ENCODE measurements at places on chromosomes 5 and 9.

DNA sequence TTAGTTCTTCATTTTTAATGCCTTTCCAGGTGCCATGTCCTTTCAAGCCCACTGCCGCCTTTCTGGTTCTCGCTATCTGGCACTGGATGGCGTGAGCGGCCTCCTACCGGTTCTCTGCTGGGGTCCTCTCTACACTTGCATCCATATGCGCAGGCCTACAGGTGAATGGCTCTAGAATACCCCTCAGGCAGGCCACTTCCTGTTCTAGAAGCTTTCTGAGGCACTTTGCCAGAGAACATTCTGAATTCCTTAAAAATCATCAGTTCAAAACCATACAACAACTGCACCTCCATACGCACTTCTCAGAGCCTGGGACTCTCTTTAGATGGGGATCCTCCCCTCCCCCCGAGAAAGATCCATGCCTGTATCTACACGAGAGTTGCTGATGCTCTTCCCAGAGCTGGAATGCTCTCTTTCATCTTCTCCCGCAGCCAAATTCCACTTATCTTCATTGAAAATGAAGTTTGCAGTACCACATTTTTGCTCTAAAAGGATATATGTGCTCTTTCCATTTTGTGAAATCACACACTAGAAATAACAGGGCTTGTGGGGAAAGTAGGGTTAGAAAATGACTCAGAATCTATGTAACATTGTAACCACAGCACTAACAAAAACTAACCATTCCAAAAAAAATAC, 1.4 kb upstream of the LHFPL2 start:
- no peak for DNase-seq

- no peak for DNase-seq
Measured at GRCh38 chr9:127763918-127764384, 14.5 kb downstream of the SH2D3C start.

GRCh38 chr5:124604419-124604818, 142.0 kb downstream of the ZNF608 start:
- DNase-seq, result no peak

- no peak for DNase-seq
Measured at GRCh38 chr5:126487596-126487995, 64.4 kb downstream of the GRAMD2B start.

GRCh38 chr9:21326526-21327139, 8.6 kb downstream of the KLHL9 start:
- no peak for DNase-seq

GRCh38 chr5:3122985-3123762, 371.7 kb upstream of the IRX2 start:
- no peak for DNase-seq

DNA sequence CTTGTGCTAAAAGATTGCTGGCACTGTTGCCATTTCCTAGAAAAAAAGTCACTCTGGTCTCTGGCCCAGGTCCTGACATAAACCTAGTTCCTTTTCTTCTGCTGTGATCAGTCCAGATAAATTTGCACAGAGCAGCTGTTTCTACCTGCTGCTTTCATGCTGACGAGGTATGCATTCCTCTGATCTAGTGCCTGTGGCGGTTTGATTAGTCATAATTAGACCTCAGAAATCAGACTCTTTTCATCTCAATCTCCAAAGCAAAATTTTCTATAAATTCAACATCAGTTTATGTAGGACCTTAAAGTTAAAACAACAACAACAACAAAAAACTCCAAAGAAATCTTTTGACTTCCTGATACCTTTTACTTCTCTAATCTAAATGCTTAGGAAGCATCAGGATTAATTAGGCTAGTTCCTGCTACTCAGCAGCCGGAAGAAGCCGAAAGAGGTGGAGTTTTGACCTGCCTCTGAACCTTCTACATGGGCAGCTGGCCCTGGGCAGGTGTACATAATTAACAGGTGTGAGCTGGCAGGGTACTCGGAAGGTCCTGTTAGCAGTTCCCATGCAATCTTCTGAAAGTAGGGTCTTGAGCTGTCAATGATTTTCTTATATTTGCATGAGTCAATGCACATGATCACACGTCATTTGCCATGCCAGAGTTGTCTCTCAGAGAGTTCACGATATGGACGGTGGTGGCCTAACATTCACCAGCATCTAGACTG, 83.3 kb upstream of the CCDC112 start:
- no peak for DNase-seq

- DNase-seq, result no peak
Measured at GRCh38 chr5:81787474-81788242, 36.8 kb upstream of the SSBP2 start.

DNA sequence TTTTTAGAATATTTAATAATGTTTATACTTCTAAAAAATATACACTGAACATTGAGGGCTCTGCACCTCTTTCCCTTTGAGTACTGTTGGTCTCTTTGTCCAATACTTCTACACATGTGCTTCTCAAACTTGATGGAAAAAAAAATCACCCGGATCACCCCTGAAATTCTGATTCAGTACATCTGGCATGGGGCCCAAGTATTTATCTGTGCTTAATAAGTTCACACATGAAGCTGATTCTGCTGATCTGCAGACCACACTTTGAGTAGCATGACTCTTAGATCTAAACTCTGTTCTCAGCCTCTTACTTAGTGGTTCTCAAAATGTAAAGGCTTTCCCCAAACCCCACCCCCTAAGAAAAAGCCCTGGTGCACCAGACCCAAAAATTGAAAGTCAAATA, 12.0 kb downstream of the RUSC2 start:
- DNase-seq, result no peak

DNA sequence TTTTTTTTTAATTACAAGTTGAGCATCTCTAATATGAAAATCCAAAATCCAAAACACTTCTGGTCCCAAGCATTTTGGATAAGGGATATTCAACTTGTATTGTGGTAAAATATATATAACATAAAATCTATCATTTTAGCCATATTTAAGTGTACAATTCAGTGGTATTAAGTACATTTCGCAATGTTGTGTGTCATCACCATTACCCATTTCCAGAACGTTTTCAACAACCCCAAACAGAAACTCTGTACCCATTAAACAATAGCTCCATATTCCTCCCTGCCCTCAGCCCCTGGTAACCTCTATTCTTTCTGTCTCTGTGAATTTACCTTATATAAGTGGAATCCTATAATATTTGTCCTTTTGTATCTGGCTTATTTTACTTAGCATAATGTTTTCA, 24.9 kb downstream of the TICAM2 start:
- no peak for DNase-seq

- no peak for DNase-seq
Measured at GRCh38 chr9:11135851-11136250, 523.0 kb upstream of the PTPRD start.

DNA sequence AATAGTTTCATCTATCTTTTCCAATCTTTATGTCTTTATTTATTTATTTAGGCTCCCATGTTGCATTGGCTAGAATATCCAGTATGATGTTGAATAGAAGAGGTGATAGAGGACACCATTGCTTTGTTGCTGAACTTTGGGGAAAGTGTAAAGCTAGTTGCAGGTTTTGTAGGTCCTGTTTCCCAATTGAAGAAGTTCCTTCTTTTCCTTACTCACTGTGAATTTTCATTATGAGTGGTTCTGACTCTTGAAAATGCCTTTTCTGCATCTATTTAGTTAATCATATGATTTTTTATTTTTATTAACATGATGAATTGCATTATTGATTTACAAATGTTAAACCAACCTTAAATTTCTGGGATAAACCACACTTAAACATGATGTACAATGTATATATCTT, 58.9 kb upstream of the NR3C1 start:
- DNase-seq, result no peak

DNA sequence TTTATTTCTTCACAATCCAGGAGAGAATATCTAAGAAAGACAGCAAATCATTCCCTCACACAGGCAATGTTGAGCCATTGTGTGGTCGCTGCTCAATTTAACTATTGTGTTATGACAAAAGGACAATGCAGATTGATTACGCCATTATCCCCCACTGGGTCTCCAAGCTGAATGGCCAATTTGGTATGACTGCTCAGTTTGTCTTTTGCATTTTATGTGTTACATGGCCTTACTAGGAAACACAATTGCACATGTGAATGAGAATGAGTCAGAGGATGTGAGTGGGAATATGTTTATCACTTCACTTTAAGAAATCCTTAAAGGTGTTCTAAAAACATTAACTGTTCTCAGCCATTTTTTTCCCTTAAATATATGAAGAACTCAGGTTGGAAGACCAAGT, 108.3 kb downstream of the FAM174A start:
- DNase-seq, result no peak

DNA sequence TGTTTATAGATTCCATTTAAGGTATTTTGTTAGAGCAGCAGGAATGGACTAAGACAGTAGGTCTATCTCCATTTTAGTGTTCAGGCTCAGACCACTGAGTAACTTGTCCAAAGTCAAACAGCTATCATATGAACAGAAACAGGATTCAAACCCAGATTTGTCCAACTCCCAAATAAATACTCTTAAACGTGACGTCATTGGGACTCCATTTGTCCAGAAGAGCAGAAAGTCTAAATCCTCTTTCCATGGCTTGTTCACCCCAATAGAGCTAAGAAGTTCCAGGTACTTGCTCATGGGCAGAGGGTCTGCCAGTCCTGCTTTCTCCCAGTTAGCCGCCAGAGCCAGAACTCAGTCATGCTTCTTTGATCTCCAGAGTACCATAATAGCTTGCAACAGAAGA, 16.3 kb upstream of the VLDLR start:
- no peak for DNase-seq

- DNase-seq, result no peak
Measured at GRCh38 chr5:163456029-163456589, 3.8 kb downstream of the NUDCD2 start.

- DNase-seq, result no peak
Measured at GRCh38 chr5:111901296-111901695, 144.3 kb upstream of the NREP start.

DNA sequence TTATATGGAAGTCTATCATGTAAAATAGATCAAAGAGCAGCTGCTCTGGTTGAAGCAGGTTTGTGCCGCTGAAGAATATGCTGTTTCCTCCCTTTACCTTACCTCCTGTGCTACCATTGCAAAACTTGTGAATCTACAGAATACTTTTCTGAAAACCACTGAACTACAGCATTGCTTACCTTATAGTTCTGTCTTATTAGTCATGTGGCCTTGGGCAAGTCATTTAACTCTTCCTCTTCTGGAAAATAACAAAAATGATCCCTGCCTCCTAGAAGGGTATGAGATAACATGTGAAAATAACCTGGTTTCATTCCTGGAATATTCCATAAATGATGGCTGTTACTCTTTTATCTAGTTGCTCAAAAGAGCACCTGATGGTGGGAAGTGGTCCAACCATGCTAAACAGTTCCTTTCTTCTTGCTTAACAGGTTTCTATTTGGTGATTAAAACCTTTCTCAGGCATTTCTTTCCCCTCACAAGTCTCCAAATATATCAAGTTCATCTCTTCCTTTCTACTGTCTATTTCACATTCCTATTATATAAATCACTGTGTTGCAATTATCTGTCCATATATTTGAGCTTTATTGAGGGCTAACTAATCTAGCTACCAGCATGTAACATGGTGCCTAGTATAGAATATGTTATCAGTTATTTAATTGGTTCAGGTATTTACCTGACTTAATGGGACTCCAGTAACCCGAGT, 15.0 kb downstream of the TRIM32 start:
- DNase-seq, result no peak

GRCh38 chr5:6423327-6424109, 25.1 kb upstream of the UBE2QL1 start:
- no peak for DNase-seq

- no peak for DNase-seq
Measured at GRCh38 chr5:38323645-38324295, 65.4 kb downstream of the EGFLAM start.

DNA sequence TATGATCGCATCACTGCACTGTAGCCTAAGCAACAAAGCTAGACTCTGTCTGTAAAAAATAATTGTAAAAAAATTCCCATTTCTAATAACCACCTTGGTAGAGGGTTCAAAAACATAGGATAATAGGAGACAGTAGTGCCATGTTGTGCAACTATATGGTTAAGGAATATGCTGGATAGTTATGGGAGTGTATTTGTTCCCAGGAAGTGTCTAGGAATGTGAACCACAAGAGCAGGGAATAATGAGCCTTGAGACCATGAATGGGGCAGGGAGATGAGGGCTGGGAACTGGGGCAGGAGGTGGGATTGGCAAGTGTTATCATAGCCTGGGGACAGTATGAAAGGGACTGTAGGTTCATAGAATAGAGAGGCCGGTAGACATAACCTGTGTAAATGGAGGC, 50.4 kb downstream of the RUSC2 start:
- no peak for DNase-seq

DNA sequence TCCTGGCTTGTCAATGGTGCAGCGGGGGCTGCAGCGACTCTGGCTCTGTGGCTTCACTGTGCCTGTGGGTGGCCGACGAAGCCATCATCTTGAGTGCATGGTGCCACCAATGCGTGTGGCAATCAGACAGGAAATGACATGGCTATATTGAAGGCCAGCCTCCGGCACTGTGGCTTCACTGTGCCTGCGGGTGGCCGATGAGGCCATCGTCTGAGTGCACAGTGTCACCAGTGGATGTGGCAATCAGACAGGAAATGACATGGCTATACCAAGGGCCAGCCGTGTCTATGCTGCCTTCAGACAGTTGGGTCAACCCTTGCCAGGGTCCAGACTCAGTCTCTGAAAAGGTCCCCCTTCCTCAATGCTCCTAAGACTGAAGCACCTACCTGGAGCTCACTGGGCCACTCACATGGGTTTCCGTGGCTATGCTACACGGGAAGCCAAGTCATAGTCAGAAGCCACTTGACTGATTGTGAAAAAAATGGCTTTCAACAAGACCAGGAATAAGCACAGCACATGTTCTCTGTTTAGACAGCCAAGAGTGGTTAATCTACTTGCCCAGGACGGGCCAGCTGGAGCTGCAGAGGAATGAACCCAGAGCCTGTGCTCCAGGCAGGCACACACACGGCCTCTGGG, 67.5 kb upstream of the S1PR3 start:
- no peak for DNase-seq

- DNase-seq, result no peak
Measured at GRCh38 chr9:35659340-35659739, 1.2 kb downstream of the CCDC107 start.

GRCh38 chr5:42131081-42131480, 206.0 kb downstream of the FBXO4 start:
- no peak for DNase-seq

DNA sequence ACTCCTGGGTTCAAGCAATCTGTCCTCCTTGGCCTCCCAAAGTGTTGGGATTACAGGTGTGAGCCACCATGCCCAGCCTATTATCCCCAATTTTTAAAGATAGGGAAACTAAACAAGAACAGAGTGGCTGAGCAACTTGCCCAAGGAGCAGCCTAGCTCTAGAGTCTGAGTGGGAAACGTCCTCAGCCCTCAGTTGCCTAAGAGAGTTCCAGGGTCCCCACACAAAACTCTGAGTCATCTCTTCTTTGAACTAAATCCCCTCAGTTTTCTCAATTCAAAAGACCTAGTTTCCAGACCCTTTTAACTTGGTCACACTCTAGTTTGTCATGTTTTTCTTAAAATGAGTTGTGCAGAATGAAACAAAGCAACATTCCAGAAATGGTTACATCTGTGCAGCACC, 33.5 kb downstream of the GGTA1 start:
- no peak for DNase-seq

GRCh38 chr5:132773601-132774355, 3.3 kb downstream of the SEPTIN8 start:
- no peak for DNase-seq

GRCh38 chr9:886886-887285, 45.4 kb downstream of the DMRT1 start:
- DNase-seq, result no peak

Data from stimulated activated CD8-positive, alpha-beta memory T cell treated with anti-CD3 and anti-CD28 coated beads, Interleukin-15, amount 100 ng/mL, for 24 hours (primary cell).